Caki2 (cell line): ENCODE measurements at places on chromosomes 13 and 19. TPM values are rescaled to one million over a fixed set of nuclear protein-coding genes. Genes with fewer than 3 reads are reported as not detected.

The WDR87 gene
- total RNA-seq, result not detected in 2 replicates

The BRD4 gene
- total RNA-seq, result 7.2 and 7.5 TPM in 2 replicates

GRCh38 chr19:8120636-8121480 lies 28.5 kb downstream of the FBN3 start:
- no peak for DNase-seq

DNA sequence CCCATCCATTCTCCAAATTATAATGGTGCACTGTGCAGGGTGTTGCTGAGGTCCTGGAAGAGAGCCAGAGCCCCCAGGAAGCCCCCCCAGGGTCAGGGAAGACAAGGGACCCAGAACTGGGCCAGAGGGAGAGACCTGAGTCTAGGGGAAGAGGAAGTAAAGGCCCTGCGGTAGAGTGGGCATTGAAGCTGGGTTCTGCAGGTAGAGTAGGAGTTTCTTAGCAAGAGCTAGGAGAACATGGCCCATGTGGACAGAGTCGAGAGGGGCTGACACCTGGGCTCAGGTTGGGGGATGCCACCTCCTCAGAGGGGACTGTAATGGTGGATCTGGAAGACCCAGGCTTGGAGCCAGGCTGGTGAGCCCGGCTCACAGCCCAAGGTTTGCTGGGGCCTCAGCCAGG lies 17.0 kb upstream of the ONECUT3 start:
- no peak for DNase-seq

DNA sequence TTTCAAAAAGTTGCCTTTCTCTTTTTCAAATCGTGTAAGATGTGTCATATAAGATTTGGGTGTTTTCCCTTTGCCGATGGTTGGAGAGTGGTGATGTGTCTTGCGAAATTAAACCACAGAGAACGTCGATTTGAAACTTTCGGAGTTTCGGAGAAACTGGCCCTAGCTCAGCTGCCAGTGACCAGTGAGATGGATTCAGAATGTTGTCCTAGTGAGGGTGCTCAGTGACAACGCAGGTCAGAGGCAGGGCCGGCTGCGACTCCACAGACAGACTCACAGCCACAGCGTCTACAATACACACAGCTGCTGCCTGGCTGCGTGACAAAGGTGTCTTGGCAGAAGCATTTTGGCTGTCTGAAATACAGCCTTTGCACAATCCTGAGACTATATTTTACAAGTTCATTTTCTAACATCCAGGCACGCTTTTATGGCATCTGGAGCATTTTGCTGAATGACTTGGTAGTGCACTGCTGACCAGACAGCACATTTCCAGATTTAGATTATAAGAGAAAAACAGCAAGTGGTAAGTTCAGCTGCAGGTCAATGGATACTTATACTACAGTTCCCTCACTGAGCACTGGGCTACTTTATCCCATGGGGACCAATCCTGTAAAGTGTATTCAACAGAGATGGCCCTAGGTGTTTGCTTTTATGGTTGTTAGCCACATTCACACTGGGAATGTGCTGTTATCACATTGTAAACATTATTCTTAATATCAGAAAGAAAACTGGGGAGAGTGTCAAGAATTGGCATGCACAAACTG lies 207.5 kb downstream of the KCNRG start:
- DNase-seq, result no peak

DNA sequence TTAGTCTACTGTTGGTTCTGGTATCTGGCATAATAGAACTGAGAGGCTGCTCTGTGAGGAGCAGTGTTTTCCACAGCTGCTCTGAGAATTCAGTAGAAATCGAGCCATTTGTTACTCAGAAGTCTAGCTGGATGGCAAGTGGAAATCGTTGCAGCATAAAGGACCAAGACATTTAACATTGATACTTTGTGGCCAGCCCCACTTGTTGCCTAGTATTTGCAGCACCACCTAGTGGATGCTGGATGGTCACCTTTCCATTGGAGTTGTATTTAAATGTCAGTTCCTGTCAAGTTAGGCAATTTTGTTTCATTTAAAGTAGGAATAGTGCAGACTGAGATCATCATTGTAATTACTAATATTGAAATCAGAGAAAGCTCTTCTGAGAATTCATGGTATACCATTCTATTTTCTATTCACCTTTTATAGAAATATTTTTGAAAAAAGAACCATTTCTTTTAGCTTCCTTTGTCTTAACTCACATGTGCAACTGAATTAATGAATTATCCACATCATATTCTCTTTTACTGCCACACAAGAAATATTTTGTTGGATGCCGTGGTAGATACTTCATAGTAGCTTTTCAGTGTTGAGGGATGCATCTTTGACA lies 64.6 kb downstream of the PDS5B start:
- DNase-seq, result peak; percentile 21

DNA sequence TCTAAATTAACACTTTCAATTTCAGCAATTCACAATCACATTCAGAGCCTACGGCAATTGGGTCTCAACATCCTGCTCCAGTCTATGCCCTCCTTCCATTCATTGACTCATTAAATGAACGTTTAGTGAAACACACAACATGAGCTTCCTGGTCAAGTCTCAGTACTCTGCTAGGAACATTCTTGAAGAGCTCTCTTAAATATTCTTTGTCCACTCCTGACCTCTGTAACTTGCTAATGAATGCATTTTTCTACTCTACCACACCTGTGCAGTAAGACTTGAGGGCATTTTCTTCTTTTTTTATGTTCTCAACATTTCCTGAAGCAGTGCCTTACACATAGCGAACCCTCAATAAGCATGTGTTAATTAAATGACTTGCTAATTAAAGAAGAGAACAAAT lies 168.6 kb downstream of the OXGR1 start:
- no peak for DNase-seq

DNA sequence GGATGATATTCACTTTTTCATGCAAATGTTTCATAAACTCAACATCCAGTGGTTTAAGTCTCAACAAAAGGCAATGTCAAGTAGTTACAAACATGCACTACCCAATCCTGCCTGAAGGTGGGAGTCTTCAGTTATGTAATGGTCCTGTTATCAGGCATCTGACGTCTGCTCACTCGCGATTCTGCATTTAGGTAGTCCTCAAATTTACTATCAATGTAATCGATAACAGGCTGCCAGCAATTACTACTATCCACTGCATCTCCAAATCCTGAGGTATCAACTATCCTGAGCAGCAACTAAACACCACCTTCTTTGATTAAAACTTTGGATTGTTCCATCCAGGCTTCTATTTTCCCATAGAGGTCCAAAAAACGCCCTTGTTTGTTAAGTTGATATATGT lies 51.2 kb downstream of the NLRP12 start:
- peak; percentile 36 for DNase-seq

- DNase-seq, result peak; percentile 38
Measured at GRCh38 chr19:4803736-4804695, 12.5 kb downstream of the FEM1A start.

GRCh38 chr19:17775991-17776803 lies 18.7 kb upstream of the B3GNT3 start:
- DNase-seq, result no peak

DNA sequence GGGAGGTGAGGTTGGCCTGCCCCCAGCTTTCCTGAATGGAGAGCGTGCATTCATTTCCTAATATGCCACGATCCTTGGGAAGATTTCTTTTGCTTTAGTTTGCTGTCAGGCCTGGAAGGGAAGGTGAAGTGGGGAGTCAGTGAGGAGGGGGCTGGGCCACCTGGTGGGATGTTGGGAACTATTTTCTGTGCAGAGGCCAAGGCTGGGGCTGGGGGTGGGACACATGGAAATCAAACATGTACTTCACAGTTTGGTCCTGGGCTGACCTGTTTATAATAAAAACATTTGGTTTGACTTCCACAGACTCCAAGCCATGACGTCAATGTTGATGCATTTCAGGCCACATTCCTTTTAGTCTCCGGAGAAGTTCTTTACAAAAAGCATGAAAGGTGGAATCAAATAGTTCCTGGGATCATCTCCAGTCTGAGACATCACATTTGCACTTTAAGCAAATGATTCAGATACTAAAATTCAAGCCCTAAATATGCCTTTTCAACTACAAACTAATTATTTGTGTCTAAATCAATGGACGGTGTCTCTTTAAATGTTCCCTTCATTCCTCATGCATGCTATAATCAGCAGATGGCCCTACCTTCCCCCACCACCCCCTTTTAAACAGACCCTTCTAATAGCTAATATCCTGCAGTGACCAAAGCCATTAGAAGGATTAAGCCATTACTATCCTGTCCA lies 41.5 kb upstream of the MEDAG start:
- DNase-seq, result peak; percentile 45

DNA sequence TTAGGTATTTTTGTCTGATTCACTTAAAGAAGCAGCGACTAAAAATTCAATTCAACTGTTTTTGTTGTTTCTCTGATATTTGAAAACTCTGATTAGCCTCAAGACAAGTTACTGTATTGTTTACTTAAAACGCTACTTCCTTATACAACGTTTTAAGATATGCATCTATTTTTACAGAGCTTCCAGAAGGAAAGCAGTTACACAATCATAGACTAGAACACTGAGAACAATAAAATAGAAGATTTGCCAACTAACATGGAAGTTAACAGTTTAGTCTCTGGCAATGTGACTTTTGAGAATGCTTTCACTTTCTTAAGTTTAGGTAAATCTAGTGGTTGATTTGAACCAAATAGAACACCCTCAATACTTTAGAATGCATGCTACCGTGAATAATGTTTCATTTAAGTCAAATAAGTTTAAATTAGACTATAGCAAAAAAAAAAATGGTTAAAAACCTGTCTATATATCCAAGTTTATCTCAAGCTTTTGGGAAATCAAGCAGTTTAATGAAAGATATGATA lies 614.8 kb downstream of the DACH1 start:
- no peak for DNase-seq
